Kidney epithelial cell (primary cell): ENCODE measurements at places on chromosomes 1 and 21.

GRCh38 chr1:116916002-116916401 is 6.3 kb downstream of the PTGFRN start:
- peak; percentile 14 for DNase-seq

GRCh38 chr1:214602764-214603657 is at the start of gene CENPF:
CENPF (plus strand) TSS chr1:214603195; CDS start chr1:214613755, 10,560 bp downstream.
- peak; percentile 97 for DNase-seq

GRCh38 chr21:8989261-8989711 is 1532.1 kb upstream of the TPTE start:
- no peak for DNase-seq

- DNase-seq: no peak
Measured at GRCh38 chr21:33769057-33769456, 126.8 kb downstream of the ITSN1 start.

DNA sequence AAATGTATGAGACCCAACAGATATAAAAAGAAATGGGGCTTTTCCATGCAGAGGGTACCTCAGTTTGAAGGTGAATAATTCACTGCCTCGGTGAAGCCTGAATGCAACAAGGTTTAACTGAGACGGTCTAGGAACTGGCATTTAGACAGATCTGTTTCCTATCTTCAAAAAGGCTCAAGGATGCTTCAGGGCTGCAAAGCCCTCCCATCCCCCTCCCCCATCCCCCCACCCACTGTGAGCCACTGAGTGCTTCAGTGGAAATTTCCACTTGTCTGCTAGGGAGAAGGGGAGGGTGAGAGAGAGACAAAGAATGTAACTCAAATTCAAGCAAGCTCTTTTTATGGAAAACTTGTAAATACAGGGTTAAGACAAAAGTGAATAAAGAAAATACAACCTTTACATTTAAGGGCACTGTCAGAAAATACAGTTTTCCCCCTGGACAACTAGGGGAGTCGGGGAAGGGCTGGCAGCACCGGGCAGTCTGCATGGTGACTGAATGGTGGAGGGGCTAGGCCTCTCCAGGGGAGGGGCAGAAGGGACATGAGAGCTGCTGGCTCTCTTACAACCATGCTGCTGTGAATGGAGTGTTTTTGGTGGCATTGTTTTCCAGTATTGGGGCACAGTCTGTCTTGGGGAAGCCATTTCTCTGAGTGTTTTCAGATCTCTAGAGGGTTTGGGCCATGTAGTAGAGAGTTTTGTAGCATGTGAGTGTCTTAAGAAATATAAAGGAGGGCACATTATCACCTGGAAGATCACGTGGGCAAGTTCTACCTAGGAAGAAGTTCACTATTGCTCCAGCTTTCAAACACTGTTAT is 56.7 kb downstream of the MRPS6 start:
- DNase-seq: no peak

GRCh38 chr1:200704986-200705500 is 33.6 kb upstream of the CAMSAP2 start:
- no peak for DNase-seq

DNA sequence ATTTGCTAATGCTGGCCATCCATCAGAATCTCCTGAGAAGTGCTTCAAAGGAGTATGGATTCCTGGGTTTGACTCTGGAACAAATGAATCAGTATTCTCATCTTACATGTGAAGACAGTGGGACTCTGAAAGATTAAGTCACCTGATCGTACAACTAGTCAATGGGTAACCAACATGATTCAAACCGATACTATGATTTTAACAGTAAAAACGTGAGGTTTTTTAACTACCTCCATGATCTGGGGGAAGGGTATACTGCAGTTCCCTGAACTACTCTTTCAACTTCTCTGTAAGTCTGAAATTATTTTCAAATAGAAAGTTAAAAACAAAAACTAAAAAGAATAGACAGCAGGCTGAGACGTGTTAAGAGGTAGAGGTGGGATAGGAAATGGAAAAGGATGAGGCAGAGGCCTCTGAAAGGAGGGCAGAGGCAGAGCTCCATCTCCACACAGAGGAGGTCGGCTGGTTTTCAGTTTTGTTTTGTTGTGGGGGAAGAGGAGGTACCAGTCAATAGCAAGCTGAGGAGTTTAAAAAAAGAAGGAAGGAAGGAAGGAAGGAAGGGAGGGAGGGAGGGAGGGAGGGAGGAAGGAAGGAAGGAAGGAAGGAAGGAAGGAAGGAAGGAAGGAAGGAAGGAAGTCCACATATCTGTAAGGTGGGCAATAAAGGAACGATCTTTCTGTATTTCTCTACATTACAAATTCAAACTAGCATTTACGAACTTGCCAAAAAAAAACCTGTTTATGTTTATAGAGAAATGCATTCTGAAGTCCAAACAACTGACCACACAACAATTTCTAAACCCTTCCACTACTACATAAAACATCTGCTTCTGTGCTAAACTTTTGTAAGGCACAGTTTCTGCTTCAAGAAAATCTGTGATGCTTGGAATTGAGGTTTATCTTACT is 213.1 kb downstream of the RERE start:
- no peak for DNase-seq

DNA sequence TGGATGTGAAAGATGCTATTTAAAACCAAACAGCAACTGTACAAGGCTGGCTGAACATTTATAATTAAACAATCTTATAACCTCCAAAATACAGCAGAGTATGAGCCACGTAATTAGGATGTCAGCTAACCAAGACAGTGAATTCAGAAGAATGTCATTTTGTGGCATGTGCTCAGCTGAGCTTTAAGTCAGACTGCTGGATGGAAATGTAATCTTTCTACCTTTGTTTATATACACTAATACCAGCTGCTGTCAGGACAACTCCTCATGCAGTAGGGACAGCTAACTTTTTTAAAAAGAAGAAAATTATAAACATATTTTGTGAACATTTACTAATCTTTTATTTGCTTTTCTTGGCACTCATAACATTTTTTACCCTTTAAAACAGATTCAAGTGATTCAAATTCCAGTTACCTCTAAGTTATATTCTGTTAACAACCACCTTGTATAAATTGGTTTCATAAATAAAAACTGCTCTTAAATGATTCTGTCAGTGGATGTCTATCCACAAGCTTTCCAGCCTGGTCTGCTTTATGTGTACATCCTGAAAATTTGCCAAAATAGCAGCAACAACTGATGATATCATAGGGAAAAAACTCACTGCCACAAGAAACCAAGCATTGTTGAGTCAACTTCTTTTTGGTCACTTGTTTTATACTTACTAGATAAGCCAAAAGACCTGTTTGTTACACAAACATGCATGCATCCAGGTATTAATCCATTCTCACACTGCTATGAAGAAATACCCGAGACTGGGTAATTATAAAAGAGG is 36.1 kb downstream of the DPH5 start:
- peak; percentile 31 for DNase-seq

DNA sequence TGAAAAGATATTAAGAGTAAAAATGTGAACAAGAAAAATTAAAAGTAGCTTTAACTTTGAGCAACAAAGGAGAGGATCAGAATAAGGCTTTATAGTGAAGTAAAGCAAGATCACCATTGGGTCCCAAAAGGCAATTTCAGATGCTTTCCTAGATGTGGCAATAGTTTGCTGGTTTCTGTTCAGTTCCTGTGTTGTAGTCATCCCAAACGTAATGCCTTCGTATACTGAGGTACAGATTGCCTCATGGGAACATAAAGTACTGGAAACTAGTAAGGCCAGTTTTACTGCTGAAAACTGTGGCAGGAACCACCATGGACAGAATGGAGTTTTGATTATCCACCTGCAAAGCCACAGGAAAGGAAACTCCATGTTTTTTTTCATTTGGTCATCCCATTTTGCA is 283.5 kb upstream of the SGIP1 start:
- DNase-seq: no peak

- no peak for DNase-seq
Measured at GRCh38 chr1:156433602-156434001, 64.6 kb downstream of the RHBG start.

DNA sequence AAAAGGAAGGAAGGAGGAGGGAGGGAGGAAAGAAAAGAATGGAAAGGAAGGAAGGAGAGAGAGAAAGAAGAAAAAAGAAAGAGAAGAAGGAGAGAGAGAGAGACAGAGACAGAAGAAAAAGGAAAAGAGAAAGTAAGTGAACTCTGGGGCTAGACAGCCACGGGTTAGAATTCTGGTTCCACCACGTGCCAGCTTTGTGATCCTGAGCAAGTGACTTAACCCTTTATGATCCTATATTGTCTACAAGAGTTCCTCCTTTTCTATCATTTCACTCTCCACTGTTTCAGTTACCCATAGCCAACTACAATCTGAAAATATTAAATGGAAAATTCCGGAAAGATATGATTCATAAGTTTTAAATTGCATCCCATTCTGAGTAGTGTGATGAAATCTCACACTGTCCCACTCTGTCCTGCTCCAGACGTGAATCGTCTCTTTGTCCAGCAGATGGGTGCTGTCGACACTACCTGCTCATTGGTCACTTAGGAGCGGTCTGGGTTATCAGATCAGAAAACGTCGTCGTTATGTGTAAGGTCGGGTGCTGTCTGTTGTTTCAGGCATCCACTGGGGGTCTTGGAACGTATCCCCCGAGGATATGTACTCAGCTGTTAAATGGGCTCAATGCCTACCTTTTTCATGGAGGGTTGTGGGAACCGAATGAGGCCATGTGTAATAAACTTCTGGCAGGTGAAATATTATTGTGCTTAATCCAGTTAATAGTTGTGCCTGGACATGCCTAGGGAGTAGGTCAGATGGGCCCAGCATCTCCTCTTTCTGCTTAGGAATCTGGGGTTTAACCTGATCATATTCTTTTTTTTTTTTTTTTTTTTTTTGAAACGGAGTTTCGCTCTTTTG is 19.1 kb downstream of the TMEM51 start:
- no peak for DNase-seq

GRCh38 chr1:150927624-150928023 is 1.5 kb downstream of the SETDB1 start:
- DNase-seq: no peak
